ENCODE measurements at places on chromosomes 4 and X.

GRCh38 chrX:72621625-72622485, 49.2 kb upstream of the HDAC8 start:
- no peak for DNase-seq

DNA sequence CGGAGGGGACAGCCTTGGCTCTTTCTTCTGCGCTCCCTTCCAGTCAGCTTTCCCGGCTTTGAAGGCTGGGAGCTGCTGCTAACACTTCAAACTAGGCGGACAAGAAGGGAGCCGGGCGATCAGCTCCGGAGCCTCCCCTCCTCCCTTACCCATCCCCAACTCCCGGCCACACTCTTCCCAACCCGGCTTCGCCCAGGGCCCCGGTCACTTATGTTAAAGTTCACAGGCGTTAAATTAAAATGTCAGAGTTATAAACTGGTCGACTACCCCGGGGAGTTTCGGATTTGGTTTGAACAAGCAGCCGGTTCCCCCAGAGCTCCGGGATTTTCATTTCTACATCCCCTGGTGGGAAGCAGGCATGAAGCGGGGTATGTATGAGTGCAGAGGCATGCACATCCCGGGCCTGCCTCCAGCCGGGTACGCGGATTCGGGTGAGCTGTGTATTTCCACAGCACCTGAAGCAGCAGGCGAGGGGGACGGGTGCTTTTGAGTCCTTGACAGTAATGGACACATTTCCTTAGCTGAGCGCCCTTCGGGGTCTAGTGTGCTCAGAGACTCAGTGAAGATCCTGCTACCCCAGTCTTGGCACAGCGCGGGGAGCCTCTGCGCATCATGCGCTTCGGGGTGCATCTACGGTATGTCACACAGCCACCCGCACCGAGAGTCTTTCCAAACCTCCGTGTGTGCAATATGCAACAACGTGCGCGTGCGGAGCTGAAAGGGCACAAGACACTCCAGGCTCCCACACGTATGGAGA, 880 bp downstream of the UNC5C start:
- DNase-seq: no peak

- no peak for DNase-seq
Measured at GRCh38 chr4:180134091-180134866, 2108.9 kb upstream of the TENM3 start.

GRCh38 chr4:105666693-105667092, 41.8 kb downstream of the INTS12 start:
- no peak for DNase-seq

DNA sequence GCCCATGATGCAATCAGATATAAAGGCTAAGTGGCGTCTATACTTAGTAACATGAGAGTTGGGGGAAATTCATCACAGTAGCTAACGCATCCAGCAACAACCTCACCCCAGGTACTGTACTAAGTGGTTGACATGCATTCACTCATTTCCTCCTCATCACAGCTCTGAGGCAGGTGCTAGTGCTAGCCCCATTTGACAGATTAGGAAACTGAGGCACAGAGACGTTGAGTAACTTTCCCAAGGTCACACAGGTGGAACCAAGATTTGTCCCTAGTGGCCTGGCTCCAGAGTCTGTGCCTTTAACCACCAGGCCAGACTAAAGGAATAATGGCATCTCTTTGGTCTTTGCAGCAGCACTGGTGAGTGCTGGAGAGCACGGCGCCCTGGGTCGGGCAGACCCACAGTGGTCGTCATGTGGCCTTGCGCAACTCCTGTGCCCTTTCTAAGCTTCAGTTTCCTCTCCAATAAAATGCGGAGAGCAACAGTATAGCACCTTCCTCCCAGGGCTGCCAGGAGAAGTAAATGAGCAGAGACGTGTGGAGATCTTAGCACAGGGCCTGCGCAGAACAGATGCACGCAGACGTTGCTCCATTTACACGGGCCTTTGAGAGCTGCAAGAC, 186.4 kb downstream of the BCOR start:
- no peak for DNase-seq

- DNase-seq: no peak
Measured at GRCh38 chr4:139611391-139611790, 54.2 kb upstream of the MGST2 start.

DNA sequence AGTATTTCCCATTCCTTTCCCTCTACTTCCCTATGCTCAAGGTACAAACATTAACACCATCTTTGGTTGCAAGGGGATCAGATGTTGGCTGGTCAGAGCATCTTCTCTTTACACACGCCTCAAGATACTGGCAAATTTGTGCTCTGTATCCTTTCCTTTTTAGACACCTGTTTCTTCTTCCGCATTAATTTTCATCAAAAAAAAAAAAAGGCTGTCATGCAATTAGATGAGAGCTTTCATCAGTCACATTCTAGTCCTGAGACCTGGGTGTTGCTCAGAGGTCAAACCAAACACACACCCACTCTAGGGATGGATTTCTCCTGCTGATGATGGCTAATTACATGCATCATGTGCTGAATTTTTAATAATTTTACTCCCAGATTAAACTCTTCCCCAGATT, 2.0 kb downstream of the RELL1 start:
- no peak for DNase-seq

DNA sequence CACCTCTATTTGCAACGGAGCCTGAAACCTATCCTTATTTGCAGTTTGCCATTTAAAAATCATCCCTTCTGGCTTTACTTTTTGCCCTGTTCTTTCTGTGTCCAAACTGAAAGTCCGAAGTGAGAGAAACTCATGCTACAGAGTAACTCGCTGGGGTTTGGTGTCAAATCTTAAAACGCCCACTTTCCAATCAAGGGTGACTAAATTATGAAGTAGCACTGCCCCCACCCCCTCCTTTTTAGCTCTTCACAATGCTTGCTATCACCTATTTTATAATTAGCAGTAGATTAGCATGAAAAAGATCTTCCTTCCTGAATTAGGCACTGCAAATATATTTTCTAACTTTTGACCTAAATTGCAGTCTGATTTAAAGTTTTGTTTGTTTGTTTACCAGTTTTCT, 52.5 kb downstream of the VGLL1 start:
- no peak for DNase-seq

GRCh38 chr4:177225605-177226004, 84.1 kb upstream of the NEIL3 start:
- DNase-seq: no peak

DNA sequence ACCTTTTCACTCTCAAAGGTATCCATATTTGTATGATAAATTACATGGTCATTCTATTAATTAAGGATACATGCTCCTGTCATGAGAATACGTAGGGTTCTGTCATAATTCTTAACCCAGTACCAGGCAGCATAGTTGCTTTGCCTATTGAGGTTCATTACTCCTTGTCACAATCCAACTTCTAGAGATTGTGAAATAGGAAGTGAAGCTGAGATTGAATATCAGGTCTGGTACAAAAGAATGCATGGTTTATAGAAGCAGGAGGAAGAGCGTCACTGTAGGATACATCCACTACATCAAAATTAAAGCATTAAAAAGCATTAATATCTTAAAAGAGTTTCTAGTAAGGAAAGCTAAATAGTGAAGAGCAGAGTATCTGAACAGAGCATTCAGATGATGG, 647.0 kb downstream of the IQCM start:
- DNase-seq: no peak

DNA sequence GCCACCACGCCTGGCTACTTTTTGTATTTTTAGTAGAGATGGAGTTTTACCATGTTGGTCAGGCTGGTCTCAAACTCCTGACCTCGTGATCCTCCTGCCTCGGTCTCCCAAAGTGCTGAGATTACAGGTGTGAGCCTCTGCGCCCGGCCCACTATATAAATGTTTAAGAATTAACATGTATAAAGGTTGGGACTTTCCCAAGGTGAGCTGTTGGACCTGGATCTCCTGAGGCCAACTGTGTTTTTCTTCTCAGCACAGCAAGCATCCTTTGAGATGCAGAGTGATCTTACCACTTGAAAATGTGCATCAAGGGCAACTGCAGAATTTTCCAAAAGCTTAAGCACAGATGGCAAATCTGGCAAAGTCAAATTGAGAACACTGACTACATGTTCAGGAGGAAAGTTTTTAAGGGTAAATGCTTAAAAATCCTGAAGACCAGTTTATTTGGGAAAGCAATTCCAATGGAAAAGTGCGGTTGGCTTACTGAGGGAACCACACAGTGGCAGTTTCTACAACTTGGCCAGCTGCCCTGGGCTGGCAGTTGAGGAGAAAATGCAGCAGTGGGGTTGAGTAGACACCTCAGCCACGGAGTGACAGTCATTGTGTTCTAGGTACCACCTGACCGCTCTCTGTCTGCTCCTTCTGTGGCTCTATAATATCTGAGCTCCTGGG, 168.9 kb downstream of the CBR4 start:
- no peak for DNase-seq

DNA sequence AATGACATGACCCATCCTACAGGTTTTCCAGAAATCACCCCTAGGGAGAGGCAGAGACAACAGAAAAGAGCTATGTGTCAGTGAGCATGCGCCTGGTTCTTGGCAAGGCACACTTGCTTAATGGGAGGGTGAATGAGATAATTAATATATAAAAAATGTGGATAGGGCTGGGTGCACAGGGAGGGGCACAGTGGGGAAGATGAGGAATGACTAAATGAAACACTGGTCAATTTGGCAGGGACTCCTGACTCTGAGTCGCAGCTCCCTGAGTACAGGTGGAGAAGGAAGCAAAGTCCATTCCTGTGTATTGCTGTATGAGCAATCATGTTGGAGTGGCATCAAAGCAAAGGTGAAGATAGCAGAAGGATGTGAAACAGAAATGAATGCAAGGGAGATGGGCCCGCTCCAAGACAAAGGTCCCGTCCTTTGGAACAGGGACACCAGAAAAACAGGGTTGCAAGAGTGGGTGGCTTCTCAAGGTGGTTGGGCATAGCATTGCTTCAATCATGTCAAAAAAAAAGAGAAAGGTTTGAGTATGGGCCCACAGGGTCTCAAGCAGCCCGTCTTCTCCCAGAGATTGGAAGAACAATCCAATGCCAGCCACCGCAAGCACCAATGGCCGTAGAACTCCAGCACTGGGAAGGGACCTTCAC, 278.4 kb upstream of the AGTR2 start:
- no peak for DNase-seq

DNA sequence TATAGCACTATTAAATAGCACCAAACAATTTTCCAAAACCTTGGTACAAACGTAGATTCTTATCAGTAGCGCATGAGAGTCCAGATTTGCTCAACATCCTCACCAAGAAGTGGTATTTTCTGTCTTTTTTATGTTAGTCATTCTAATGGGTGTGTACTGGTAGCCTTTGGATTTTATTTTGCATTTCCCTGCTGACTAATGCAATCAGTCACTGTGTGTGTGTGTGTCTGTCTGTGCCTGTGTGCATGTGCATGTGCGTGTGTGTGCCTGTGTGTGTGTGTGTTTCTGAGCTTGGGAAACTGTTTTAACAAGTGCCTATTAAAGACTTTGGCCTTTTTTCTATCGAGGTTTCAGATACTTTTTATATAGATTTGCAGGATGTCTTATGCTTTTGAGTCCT, 82.2 kb upstream of the MAGEA10 start:
- DNase-seq: no peak

Measured in stimulated activated CD4-positive, alpha-beta T cell treated with anti-CD3 and anti-CD28 coated beads, Interleukin-1b, Interleukin-23, amount 100 ng/mL, for 1 hour (primary cell).